Mesothelial cell of epicardium (in vitro differentiated cells): ENCODE measurements at places on chromosomes 1 and 21. TPM values are rescaled to one million over a fixed set of nuclear protein-coding genes. Genes with fewer than 3 reads are reported as not detected.

Gene CLDN8
- 1.2 to 1.4 TPM (median 1.2 TPM) in 3 replicates for total RNA-seq

- DNase-seq = no peak
- no peaks in the 10 kb centered on the region for H3K36me3 ChIP-seq
- H3K4me1 ChIP-seq = peaks cover 11% of the 10 kb centered on the region
- peaks cover 10% of the 10 kb centered on the region for H3K27me3 ChIP-seq
- H3K27ac ChIP-seq = no peak overlapping the region
These were observed 88.4 kb downstream of the LRRC8C start for GRCh38 chr1:89721351-89721750.

- no peak overlapping the region for H3K4me3 ChIP-seq
- H3K4me1 ChIP-seq = no peaks in the 10 kb centered on the region
- H3K27me3 ChIP-seq = no peaks in the 10 kb centered on the region
- DNase-seq = no peak
- H3K36me3 ChIP-seq = no peaks in the 10 kb centered on the region
These were observed 185.4 kb upstream of the AJAP1 start for GRCh38 chr1:4468804-4469514.

DNA sequence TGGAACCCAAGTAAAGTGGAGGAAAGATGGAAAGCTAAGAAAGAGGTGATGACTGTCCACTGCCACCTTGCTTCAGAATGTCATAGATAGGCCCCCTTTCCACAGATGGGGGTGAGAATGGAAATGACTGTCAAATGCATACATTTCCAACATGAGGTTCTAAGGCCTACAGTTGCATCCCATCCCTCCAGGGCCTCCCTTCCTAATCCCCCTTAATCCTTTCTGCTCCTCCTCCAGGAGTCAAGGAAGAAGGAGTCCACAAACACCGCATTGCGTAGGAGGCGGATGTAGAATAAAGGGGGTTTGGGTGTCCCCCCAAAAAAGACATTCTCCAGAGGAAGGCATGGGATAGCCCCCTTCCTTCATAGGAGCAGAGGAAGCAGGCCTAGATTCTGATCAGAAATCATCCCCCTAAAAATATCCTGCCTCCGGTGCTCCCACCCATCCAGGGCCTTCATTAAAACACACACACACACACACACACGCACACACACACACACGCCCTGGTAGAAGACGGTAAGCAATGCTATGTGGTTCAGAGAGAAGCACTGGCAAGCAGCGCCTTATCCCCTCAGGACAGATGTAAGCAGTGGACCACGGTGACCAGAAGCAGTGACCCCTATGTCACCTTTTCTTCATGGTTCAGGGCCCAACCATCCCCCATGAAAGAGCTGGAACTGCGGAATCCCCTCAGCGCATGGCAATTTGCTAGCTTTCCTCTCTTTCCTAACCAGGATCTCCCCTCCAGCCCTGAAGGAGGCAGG lies 2.0 kb downstream of the SV2A start:
- peak overlapping the region; percentile 74 for H3K27ac ChIP-seq
- peak overlapping the region; percentile 85 for H3K4me3 ChIP-seq
- DNase-seq = no peak

DNA sequence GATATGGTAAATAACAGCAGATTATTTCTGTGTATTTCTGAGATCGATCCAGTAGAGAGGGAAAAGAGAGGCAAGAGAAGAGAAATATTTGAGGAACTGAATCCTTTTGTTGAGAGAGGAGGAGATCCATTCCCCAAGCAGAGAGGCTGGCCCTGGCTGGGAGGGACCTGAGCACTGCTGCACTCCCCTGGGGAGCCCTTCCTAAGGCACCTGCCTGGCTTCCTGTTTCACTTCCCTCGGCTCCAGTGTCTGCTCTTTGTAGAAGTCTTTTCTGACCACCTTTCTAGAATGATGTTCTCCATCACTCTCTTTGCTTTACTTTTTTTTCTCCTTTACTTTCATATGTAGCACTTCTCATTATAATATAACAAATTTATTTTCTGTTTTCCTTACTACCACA lies 42.3 kb upstream of the SLC6A9 start:
- H3K4me3 ChIP-seq = no peak overlapping the region
- H3K27ac ChIP-seq = no peak overlapping the region
- H3K36me3 ChIP-seq = no peaks in the 10 kb centered on the region
- H3K27me3 ChIP-seq = peaks cover 27% of the 10 kb centered on the region

Gene VSIG8
- total RNA-seq = not detected in 3 replicates

Gene DNASE2B
- total RNA-seq = not detected in 3 replicates

DNA sequence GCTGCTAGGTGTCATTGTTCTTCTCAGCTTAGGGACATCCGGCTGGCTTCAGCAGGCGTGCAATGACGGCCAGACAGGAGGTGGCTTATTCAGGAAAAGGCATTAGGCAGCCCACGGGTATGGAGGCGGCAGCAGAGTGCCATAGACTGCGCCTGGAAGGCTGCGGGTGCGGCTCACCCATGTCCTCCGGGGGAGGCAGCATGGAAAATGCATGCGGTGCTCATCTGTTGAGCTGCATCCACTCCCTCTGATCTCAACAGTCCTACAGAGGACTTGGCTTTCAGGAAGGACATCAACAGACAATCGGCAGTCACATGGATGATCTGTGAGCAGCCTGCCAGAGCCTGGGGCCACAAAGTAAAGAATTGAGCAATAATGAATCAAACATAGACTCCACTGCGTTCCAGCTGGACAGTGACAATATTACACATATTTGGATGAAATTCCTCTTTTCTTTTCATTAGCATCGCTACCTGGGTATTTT lies 42.9 kb downstream of the UMODL1 start:
- peaks cover 19% of the 10 kb centered on the region for H3K27me3 ChIP-seq
- H3K4me1 ChIP-seq = peaks cover 16% of the 10 kb centered on the region
- H3K27ac ChIP-seq = no peak overlapping the region
- no peak for DNase-seq
- no peak overlapping the region for H3K4me3 ChIP-seq

Gene HSD3B2
- total RNA-seq = 0.29 to 0.35 TPM (median 0.32 TPM) in 3 replicates

DNA sequence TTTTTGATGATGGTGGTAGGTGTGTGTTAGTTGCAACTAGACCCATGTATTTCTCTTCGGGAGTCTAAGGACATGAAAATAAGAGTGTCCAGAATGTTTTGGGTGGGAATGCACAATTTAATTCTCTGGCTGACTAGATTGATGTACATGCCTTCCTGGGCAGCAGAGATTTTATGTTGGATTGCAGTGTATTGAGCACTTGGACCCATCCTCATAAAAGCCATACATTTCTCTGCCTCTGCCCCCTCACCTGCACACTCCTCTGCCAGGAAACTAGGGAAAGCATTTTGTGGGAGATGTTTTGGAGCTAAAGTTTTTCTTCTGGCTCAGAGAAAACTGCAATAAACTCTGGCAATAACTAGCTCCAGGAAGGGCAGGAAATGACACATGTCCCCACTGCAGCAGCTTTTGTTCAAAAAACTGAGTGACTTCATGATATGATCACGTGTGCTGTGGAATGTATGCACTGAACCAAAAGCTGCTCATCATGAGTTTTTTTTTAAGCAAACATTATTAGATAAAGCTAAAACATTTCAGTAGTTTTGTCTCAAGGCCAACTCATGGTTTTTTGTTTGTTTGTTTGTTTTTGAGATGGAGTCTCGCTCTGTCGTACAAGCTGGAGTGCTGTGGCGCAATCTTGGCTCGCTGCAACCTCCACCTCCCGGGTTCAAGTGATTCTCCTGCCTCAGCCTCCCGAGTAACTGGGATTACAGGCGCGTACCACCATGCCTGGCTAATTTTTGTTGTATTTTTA lies 17.6 kb downstream of the RIT1 start:
- peak overlapping the region; percentile 23 for H3K27ac ChIP-seq
- H3K4me3 ChIP-seq = no peak overlapping the region
- H3K36me3 ChIP-seq = peaks cover 7% of the 10 kb centered on the region
- DNase-seq = no peak

Gene AMY2B
- 12.3 to 12.7 TPM (median 12.6 TPM) in 3 replicates for total RNA-seq

- H3K36me3 ChIP-seq = peaks cover 4% of the 10 kb centered on the region
- H3K27ac ChIP-seq = no peak overlapping the region
- no peak overlapping the region for H3K4me3 ChIP-seq
- DNase-seq = no peak
- H3K4me1 ChIP-seq = peaks cover 43% of the 10 kb centered on the region
These were observed 34.9 kb downstream of the FOXO6 start for GRCh38 chr1:41396084-41396483.

DNA sequence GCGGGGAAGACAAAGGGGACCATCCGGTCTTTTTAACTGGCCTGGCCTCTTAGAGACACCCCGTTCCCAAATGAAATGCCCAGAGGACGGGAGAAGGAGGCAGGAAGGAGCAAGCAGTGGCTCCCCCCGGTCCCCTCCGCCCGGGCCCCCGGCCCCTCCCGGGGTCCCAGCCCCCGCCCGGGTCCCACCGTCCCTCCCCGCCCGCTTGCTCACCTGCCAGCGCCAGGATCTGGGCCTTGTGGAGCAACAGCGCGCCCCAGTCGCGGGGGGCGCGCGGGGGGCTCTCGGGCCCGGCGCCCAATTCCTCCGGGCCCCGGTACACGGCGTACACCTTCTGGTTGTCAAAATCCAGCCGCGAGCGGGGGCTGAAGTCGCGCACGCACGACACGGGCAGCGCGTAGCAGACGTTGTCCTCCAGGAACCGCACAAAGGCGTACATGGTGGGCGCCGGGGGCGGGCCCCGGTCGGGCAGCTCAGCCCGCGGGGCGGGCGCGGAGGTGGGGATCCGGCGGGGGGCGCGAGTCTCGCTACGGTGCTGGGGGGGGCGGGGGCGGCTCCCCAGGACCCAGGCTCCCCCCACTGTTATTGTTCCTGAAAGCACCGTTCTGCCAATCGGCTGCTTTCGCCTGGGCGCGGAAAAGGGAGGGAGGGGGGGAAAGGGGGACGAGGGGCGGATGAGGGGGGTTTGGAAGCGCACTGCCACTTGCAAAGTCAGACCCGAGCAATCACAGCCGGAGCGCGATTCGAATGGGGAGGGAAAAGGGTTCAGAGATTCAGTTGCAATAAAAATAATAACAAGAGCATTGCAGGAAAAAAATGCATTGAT lies at the start of gene BEND5:
Gene BEND5, minus strand, starts transcription at position 499 of the 826 bp plus-strand sequence. Its CDS starts 60 bp downstream, at position 439.
- peak; percentile 70 for DNase-seq
- H3K36me3 ChIP-seq = peaks cover 4% of the 10 kb centered on the region
- H3K4me3 ChIP-seq = peak within 1 kb of the TSS; percentile 93
- H3K4me1 ChIP-seq = peaks cover 19% of the 10 kb centered on the region
